Cerebellum (tissue), 4 donors: ENCODE measurements at places on chromosomes 5 and 9. TPM values are rescaled to one million over a fixed set of nuclear protein-coding genes. Genes with fewer than 3 reads are reported as not detected.

Gene ST6GALNAC4
- total RNA-seq = 9.0 TPM

Gene PCDH1
- total RNA-seq = 27.4 TPM

- no peak for DNase-seq
These were observed 49.7 kb upstream of the MAST4 start for GRCh38 chr5:66546541-66546940.

Gene FAM200C
- 24.4 TPM for total RNA-seq

DNA sequence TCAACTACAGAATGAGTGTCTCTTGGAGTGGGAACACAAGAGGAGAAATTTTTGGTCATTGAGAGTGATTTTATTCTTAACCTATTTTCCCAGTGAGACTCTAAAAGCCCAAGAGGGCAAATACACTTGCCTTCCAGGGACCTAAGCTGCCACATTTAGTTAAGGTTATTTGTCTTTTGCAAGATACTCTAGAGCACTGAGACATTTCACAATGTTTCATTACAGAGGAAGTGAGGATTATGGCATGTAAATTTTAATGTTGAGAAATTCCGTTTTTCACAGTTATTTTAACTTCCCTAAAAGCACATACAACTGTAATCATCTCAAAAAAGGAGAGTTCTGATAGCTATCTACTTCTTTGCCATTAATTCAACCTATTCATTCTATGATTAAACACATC lies 38.7 kb upstream of the RAB3C start:
- DNase-seq = no peak

GRCh38 chr5:110611817-110612216 lies 114.7 kb downstream of the TMEM232 start:
- no peak for DNase-seq

GRCh38 chr5:60916646-60917045 lies 28.2 kb downstream of the ERCC8 start:
- no peak for DNase-seq

GRCh38 chr9:130770093-130770492 lies 65.0 kb upstream of the ABL1 start:
- no peak for DNase-seq

Gene IGIP
- total RNA-seq = 8.3 TPM

Gene SHOC1
- not detected for total RNA-seq

Gene GABRP
- not detected for total RNA-seq

Gene COL15A1
- 23.2 TPM for total RNA-seq

- DNase-seq = no peak
These were observed 145.3 kb upstream of the SGCD start for GRCh38 chr5:156181656-156182055.

Gene NIM1K
- total RNA-seq = 6.3 TPM

DNA sequence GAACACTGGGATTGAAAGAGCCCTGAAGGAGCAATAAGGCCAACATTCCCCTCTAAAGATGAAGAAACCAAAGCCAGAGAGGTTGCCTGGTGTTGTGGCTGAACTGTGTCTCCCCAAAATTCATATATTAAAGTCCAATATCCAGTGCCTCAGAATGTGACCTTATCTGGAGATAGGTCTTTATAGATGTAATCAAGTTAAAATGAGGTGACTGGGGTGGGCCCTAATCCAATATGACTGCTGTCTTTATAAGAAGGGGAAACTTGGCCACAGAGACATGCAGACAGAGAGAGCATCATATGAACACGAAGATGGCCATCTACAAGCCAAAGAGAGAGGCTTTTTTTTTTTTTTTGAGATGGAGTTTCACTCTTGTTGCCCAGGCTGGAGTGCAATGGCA lies 66.9 kb upstream of the PLPP1 start:
- no peak for DNase-seq

Gene LIFR
- total RNA-seq = 119 TPM

DNA sequence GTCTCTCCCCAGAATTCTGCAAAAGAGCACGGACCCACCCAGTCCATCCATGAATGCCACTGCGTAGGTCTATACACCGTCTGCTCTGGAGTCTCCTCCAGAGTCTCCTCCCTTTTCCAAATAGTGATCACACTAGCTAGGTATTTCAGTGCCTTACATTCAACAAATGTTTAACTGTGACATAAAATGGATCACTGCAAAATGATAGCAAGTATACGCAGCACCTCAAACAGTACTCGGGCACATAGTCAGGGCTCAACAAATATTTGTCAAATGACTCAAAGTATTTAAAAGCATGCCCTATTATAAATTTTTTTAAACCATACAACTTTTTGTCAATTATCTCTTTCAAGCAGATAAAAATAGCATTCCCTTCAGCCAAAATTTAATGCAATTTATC lies 60.5 kb downstream of the TLE1 start:
- no peak for DNase-seq

GRCh38 chr9:134477342-134477925 lies 151.2 kb downstream of the RXRA start:
- DNase-seq = no peak

Gene RRAGA
- 44.5 TPM for total RNA-seq

Gene ANKH
- total RNA-seq = 37.8 TPM
